ENCODE measurements at places on chromosomes 2 and 18. TPM values are rescaled to one million over a fixed set of nuclear protein-coding genes. Genes with fewer than 3 reads are reported as not detected.

DNA sequence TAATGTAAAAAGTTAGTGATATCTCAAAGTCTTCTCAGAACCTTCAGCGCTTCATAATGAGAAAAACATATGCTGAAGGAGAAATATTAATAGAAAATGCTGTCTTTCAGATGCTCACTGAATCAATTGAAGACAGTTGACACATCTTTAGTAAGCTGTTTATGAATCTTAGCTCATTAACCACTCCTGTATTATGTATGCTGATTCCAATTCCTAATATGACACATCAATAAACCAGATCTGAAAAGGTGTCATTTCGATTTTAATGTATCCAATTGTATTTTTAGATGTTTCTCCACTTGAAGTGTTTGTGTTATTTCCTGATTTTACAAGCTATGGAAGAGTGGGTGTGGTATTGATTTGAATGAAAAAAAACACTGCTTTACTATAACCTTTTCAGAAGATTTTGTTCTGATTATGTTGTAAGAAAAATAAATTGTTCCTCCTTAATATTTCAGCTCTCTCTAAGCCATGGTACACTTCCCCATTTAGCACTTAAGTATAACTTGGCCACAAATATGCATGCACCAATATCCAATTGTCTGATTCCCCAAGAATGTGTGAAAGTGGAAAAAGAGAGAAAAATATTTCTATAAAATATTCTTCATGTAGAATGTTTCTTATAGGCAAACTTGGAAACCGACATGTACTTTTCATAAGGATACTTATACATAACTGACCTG is 569.8 kb downstream of the ARHGAP15 start:
- no peak for DNase-seq

GRCh38 chr2:105797298-105797819 is 52.6 kb downstream of the NCK2 start:
- DNase-seq: no peak

DNA sequence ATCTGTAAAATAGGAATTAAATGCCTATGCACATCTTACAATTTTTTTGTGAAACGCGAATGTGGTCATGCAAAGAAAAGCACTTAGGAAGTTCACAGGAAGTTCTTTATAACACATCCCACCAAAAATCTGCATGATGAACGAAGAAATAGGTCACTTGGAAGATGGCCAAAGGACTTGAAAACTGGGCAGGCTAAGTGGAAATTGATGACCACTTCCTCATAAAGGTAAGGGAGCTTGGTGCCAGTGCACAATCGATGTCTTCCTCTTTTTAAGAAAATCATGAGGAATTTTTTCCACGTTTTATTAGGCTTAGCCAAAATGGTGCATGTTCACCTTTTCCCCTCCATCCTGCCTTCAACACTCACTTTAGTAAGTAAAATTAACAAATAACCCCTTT is 8.2 kb upstream of the NT5C1B start:
- DNase-seq: no peak

DNA sequence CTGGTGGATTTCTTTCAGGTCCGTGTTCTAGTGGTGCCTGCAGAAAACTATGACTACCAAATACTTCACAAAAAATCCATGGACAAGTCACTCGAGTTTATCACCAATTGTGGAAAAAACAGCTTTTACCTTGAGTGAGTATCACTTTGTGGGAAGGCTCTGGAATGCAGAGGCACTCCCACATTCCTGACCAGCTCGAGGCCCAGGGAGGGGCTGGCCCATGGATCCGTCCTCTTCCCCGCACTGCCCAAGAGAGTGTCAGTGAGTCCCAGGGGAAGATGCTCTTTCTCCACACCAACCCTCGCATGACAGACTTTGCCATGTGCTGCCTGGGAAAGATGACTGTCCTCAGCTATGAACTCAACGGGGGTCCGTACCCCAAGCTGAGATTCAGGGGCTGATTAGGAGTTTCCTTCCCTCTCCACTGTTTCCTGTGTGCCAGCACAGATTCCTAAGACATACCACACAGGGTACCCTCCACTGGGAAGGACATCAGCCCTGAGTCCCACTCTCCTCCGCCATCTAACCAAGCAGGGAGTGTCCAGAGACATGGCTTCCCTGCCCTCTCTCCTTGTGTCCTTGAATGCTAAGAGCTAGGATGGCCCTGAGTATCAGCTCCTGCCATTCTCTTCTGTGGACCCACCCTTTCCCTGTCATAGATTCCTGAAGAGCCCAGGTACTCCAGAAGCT is 155.9 kb downstream of the LAMA3 start:
- no peak for DNase-seq

- DNase-seq: no peak
Measured at GRCh38 chr2:205994344-205994743, 91.6 kb downstream of the INO80D start.

DNA sequence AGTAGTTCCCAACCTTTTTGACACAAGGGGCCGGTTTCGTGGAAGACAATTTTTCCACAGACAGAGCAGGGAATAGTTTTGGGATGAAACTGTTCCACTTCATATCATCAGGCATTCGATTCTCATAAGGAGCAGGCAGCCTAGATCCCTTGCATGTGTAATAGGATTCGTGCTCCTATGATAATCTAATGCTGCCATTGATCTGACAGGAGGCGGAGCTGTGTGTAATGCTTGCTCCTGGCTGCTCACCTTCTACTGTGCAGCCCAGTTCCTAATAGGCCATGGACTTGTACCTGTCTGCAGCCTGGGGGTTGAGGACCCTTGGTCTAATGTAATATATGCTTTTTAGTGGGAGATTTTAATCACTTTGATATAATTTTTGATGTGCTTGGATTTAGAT is 188.7 kb upstream of the KLHL14 start:
- DNase-seq: no peak

GRCh38 chr2:219857751-219858150 is 230.3 kb downstream of the SLC4A3 start:
- no peak for DNase-seq

GRCh38 chr2:61471905-61472805 is 1.3 kb upstream of the USP34 start:
- DNase-seq: no peak

DNA sequence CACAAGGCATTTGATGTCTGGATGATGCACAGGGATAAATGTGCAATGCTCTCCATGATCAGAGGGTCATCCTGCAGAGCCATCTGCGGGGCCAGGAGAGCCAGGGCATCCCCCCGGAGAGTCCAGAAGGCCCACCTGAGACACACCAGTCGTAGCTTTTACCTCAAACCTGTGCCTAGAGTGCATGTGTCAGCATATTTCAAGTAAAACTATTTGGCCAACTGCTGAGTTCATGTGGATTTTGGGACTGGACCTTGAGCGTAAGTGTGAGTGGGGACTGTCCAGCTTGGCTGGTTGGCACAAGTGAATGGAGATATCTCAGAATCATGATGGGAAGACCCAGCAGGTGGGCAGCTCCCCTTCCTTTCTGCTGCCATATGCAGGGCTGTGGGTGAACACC is 147.8 kb upstream of the TPO start:
- DNase-seq: no peak

- no peak for DNase-seq
Measured at GRCh38 chr2:121321476-121321875, 36.5 kb upstream of the TFCP2L1 start.

DNA sequence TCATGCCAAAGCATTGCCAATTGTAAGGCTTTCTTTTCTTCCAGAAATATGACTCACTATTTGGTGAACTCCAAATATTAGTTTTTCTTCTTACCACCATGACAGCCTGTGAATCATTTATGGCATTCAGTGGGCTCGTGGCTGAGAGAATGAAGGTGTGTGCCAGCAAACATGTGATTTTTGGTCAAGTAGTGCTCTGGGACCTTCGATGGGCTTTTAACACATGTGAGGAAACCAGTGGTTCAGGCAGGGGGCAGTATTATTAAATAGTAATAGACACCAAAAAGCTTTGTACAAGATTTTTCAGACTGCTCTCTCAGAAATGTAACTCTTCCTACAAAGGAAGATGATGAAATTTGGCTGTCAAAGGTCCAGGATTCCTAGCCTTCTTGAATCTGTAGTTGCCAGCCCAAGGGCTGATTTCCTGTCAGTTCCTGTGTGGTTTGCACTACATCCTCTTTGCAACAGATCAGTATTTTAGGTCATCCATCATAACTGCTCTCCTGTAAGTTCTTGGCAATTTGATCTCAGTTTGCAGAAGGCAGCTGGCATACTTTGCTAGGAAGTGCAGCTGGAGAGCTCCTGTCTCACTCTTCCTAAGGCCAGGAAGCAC is 64.3 kb downstream of the BABAM2 start:
- peak; percentile 52 for DNase-seq

The ZBTB14 gene
- total RNA-seq: 17.3 TPM

The DNAJC27 gene
- total RNA-seq: 4.4 TPM

The LYPD6 gene
- total RNA-seq: 15.0 TPM

The IL1RL2 gene
- total RNA-seq: not detected

The OBSL1 gene
- total RNA-seq: 53.1 TPM

The ANTXR1 gene
- total RNA-seq: 30.8 TPM

The MYL12B gene
- total RNA-seq: 561 TPM

The GPAT2 gene
- total RNA-seq: not detected

Data from SJSA1 (cell line).